Stimulated activated CD8-positive, alpha-beta memory T cell treated with anti-CD3 and anti-CD28 coated beads, Interleukin-4, amount 100 ng/mL, for 24 hours (primary cell): ENCODE measurements at places on chromosomes 3 and 15.

DNA sequence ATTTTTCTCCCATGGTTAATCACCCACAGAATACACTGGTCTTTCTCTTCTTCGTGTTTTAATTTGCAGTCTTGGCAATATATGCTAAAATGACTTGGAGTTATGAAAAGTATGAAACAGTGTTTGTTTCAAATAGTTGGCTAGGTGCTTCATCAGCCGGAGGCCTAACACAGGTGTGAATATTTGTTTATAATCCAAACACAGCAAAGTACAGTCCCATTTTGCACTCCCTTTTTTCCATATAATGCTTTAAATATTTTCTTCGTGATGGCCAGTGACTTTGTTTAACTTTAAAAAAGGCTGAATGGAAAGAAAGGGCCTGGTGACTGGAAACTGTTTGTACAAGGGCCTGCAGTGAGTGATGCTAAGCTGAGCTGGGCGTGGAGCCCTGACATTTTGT, 219.7 kb upstream of the LRIG1 start:
- no peak for DNase-seq

- DNase-seq: no peak
Measured at GRCh38 chr15:90456236-90456635, 68.2 kb downstream of the IQGAP1 start.

DNA sequence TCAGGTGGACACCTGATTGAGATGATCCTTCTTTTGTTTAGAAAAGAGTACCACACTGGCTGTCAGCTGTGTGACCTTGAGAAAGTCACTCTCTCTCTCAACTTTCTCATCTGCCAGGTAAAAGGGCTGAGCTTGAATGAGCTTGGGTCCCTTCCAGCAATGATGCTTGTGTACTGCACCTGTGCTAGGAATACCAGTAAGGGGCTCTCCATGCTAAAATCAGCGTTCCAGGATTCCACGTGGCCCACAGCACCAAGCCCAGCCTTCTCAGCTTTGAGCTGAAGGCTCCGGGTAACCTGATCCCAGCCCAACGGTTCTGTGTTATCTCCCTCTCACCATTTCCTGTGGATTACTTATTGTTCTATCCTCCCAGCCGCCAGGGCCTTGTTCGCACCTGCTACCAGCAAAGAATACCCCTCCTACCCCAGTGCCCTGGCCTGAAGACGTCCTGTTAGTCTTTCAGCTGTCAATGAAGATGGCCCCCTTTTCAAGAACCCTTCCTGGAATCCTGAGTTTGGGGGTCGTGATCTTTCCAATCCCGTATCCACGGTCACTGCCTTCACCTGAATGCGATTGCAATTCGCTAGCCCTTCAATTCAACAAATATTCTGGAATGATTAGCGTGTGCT, 54.2 kb upstream of the CGNL1 start:
- no peak for DNase-seq

DNA sequence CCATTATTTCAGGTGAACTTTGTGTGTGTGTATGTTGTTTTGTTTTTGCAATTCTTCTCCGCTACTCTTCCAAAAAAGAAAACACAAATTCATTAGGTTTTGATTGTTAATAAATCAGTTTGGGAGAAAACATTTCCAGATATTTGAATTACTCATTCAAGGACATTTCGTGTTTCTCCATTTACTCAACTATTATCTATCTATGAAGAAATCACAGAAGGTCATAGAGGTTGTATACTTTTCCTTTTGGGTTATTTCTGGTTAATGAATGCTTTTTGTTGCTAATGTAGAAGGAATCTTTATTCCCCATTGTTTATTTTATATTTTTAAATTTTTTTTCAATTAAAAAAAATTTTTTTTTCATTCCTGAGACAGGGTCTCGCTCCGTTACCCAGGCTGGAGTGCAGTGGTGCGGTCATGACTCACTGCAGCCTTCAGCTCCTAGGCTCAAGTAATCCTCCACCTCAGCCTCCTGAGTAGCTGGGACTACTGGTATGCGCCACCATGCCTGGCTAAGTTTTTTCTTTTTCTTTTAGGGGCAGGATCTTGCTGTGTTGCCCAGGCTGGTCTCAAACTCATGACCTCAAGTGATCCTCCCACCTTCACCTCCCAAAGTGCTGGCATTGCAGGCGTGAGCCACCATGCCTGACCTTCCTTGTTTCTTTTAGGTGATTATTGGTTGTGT, 28.4 kb downstream of the IGF1R start:
- no peak for DNase-seq

DNA sequence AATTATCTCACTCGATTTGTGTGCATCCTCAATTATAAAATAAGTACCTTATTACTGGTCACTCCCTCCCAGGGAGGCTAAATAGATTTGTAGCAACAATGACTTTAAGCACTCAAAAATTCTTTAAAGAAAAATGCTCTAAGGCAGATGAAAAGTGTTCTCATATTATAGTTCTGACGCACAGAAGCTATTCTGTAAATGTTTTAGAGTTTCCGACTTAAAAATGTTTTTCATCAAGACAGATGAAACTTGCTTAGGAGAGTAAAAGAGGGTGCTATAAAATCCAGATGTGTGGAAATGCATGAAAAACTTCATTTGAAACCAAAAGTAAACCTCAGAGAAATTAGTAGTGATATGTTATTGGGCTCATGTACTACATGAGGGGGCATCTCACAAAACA, 398.4 kb upstream of the KCNMB2 start:
- DNase-seq: no peak

DNA sequence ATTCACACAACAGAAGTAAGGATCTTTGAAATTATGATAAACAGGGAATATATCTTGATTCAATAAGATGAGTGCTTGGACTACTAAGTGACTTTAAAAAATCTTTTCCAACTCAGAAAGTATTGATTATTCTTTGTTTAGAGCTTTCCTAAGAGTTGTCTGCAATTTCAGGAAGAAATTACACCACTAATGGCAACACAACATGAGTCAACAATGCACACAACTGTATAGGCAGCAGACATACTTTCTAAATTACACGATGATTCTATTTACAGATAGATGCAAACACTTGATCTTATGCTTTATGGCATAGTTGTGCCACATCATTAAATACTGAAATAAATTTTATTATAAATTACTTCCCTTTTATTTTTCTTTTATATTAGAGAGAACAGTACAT, 4.4 kb downstream of the NAA50 start:
- DNase-seq: no peak
